Stimulated activated CD4-positive, alpha-beta T cell treated with anti-CD3 and anti-CD28 coated beads, Interleukin-4, amount 100 ng/mL, for 1 hour (primary cell): ENCODE measurements at places on chromosomes 12 and 14.

- DNase-seq: peak; percentile 46
Observed at GRCh38 chr12:2691345-2692071, 103.3 kb upstream of the FKBP4 start.

GRCh38 chr12:68497702-68498101 is 113.0 kb upstream of the RAP1B start:
- DNase-seq: no peak

DNA sequence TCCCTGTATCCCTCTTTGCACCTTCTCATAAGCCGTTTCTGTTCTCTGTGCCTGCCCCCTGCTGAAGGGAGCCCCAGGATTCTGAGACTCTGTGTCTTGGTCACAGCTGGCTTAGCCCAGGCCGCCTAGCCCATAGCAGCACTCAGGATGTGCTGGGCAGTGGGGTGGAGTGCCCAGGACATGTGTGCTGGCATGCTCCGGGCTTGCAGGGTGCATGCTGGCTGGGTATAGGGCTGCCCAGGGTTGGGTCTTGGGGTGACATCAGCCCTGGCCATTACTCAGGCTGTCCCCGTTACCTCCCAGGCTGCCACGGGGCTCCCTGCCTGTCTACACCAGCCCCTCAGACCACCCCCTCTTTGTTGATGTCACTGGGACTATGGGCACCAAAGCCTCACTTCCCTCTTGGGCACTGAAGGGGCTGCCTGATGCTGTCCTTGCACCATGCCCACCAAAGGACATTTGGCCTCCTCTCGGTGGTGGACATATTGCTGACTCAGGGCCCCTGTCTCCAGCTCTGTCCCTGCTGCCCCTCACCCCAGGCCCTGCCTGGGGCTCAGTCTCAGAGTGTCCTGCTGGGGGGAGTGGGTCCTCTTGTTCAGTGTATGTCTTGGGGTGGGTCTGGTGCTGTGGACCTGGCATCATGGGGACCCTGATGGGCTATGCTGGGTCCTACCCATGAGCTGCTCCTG is 2.4 kb downstream of the CEP170B start:
- DNase-seq: no peak

GRCh38 chr12:105459760-105460330 is 129.4 kb downstream of the C12orf75 start:
- DNase-seq: no peak

GRCh38 chr12:108629824-108630476 is 3.7 kb downstream of the SELPLG start:
- DNase-seq: peak; percentile 46

- DNase-seq: no peak
Observed at GRCh38 chr12:71161591-71161990, 3.8 kb upstream of the TSPAN8 start.

- no peak for DNase-seq
Observed at GRCh38 chr12:131975228-131975627, 25.5 kb downstream of the EP400 start.

GRCh38 chr12:106119301-106119700 is 19.5 kb downstream of the NUAK1 start:
- no peak for DNase-seq

DNA sequence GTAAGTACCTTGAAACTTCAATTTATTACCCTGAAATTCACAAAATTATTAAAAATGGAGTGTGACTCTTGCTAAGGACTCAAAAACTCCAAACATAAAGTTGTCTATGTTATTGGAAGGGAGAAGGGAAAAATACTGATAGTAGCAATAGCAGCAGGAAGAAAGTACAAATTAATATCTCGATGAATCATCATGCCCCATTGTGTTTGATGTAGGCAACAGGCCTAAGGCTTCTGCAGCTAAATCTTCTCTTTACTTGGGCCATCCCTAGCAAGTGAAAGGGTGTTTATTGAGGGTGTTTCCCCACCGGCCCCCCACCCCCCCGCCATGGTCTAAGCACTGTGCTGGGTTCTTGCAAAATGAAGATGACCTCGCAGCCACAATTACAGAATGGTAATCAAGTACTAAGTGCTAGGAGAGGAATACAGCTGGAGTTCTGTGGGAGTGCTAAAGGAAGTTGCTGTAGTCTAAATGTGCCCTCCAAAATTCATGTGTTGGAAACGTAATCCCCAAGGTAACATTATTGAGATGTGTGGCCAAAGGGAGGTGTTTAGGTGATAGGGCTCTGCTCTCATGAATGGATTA is 76.5 kb downstream of the SNAPC1 start:
- DNase-seq: no peak

- no peak for DNase-seq
Observed at GRCh38 chr12:49887536-49888401, 15.9 kb downstream of the FAIM2 start.

DNA sequence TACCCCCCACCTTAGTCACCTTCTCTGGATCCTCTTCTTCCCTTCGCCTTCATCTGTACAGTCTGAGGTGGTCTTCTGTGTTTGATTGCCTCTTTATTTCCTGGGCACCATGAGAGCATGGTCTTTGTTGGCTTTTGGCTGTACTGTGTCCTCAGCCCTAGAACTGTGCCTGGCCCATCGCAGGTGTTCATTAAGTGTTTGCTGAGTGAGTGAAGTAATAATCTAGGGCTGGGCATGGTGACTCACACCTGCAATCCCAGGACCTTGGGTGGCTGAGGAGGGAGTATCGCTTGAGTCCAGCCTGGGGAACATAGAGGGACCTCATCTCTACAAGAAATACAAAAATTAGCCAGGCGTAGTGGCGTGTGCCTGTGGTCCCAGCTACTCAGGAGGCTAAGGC is 13.9 kb downstream of the ALDH2 start:
- no peak for DNase-seq

DNA sequence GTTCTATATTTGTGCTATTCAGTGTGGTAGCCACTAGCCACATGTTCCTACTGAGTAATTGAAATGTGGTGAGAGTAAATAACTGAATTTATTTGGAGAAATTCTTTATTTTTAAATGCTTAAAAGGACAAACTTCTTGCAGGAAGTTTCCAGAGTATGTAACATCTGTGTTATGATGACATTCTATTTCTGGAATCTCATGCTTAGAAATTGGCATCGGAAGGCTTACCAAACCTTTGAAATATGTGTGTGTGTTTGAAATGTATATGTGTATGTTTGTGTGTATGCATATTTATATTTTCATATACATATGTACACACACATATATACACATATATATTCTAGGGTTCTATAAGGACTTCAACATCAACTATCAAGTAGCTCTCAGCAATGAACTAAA is 12.4 kb upstream of the WSCD2 start:
- no peak for DNase-seq

- DNase-seq: no peak
Observed at GRCh38 chr12:40068416-40068815, 37.5 kb downstream of the SLC2A13 start.

DNA sequence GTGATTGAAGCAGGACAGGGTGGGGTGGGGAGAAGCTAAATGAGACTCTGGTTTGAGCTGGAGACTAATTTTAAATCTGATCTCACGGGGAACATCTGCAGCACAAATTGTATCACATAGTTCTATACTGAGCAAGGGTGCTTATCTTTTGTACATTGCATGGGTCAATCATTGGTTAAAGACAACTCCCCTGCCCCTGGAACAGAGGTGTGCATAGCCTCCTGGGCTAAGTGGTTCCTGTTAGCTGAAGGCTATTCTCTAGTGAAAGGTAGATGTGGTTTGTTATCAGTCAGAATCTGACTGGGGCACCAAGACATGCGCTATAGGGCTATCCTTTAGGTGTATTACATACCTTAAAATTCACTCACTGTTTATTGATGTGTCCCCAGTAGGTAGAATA is 103.9 kb upstream of the KITLG start:
- DNase-seq: no peak

DNA sequence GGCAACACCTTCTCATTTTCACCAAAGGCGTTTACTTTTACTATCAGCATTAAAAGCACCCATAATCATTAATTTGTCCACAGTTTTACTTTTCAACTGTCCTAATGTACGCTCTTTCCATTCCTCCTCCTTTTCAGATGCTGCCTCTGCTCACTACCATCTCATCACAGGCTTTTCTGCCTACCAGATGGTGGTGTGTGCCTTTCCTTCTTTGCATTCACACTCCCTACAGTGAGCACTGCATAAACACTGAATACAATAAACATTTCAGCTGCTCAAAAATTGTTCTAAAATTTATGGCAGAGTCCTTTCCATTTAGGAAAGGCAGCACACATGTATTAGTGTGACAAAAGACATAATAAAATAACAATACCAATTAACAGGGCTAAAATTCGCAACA is 435.7 kb downstream of the GXYLT1 start:
- no peak for DNase-seq

GRCh38 chr12:131851741-131852550 is 23.8 kb downstream of the MMP17 start:
- DNase-seq: no peak

DNA sequence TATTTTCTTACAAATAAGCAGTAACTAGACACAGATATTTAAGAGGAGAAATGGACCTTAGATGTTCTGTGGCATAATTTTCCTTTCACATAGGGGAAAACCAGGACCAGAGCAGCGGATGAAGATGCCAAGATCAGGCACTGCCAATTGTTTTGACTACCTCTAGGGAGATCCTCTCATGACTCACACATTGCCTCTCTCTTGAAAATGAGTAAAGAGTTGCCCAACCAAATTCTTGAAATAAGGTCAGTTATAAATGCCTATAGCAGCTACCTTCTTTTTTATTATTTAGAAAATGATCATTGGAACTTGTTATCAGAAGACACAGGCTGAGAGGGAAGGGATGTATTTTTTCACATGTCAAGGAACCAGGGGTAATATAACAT is 263.4 kb upstream of the PLEKHG7 start:
- no peak for DNase-seq

DNA sequence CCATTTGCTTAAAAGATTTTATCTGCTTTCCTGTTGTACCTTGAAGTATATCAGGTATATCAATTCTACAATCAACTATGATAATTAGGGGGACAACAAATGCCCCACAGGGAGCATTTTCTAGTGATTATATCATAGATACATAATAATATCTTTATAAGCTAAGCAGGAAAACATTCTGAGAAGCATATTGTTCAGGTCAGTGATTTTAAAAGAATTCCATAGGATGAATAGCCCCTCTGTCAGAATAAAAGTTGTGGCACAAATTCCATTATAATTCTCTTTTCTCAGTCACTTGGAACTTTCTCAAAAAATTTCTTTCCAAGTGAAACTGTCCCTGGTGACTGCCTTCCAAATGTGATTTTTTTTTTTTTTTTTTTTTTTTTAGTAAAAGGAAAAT is 32.9 kb upstream of the HMGA2 start:
- no peak for DNase-seq

DNA sequence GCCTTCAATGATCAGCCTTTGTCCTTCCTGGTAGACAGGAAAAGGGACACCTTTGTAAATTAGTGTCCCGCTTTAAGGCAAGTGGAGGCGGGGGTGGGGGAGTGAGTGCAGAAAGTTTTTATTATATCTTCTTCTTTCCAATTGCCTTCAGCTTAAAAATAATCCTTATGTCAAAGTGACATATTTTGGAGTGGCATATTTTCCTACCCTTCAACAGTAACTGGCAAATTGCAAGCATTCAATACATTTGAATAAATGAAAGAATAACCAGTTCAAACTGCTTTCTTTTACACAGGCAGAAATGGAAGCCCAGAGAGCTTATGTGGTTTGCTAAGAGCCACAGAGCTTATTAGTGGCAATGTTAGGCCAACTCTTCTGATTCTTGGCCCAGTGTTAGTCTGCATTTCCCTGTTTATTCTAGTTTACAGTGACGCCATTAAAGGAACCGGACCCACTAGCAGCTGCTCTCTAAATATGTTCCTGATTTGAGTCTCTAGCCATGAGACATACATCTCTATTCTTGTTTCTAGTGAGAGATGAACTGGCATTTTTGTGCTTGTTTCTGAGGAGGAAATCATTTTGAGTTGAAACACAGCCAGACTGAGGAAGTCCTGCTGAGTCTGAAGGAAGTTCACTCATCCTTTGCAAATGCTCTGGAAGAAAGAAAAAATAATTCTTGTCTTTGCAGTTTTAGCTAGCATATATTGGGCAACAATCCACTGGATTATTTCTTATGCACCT is 468.7 kb downstream of the NOVA1 start:
- no peak for DNase-seq

DNA sequence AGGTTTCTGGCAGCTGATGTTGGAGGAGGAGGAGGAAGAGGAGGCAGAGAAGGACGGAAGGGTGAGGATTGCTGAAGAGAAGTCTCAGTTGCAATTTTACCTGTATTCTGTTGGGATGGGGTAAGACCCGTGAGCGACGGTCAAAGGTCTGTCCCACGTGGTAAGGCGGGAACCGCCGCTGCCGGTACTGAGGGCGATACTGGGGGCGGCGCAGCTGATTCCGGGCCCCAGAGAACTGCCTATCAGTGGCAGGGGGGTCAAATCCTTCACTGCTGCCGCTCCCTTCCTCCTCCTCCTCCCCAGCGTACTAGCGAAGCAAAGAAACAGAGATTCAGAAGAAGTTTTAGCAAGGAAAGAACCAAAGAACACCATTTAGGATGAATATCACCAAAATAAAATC is 13.3 kb downstream of the YBX3 start:
- DNase-seq: no peak

DNA sequence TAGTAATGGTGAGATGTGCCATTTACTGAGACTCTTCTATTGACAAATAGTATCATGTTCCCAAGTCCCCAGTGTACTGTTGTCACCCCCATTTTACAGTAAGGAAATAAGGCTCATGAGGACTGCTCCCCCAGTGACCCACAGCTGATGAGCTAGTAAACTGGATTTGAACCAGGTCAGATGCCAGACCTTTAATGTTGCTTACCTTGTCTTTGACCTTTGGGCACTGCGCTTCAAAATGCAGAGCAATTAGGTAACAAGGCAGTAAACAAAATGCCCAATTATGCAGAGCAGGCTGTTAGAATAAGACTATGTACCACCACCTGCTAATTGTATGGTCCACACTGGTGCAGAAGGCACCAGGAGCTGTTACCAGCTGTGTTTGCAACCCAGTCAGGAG is 38.5 kb upstream of the RIN3 start:
- DNase-seq: no peak

- no peak for DNase-seq
Observed at GRCh38 chr12:67237231-67237630, 31.9 kb upstream of the CAND1 start.

DNA sequence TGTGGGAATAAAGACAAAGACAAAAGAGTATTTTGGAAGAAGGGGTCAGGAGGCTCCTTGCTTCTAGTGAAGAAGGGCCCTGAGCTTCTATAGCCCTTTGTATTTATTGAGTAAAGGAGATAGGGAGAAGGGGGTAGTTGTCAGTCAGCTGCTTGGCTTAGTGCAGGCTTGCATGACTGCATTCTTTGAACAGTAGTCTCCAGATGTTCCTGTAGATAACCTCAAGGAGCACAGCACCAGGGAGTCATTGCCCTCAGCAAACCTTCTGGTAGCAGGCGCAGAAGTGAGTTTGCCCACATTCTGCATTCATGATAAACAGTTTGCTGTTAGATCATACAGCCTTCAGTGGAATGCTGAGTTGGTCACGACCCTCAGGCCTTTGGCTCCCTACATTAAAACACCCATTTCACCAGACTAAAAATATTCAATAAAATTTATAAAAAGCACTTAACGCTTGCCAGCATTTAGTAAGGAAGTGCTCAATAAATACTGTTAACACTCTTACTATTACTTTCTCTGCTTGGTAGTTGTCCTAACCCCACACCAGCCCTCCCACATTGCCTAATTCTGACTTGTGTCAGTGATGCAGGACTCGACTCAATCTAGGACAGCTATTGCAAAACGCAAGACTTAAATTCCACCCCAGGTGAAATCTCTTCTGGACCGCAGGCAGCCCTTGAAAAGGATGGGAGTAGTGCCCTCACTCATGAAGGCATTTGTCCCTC is 3.0 kb upstream of the DHRS4 start:
- no peak for DNase-seq
